Mesenchymal stem cell (in vitro differentiated cells and primary cell): ENCODE measurements at places on chromosomes 6 and 20.

DNA sequence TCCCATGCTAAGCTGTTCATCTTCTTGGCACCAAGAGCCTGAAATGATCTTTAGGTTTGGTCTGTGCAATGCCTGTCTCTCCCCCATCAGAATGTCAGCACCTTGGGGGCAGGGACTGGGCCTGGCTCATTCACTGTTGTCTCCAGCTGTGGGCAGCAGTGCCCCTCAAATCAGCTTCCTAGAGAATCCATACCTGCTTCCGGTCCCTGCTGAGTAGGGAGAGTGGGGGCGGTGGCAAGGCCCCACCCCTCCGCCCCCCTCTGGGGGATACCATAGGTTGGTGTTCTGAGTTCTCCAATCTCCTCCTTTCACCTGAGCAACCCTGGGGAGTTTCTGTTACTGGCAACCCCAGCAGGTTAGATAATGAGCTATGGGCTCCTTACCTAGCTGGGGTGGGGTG is 19.2 kb upstream of the SPDEF start:
- no peak for DNase-seq

GRCh38 chr20:25750220-25750764 is 53.6 kb upstream of the ZNF337 start:
- DNase-seq: no peak

DNA sequence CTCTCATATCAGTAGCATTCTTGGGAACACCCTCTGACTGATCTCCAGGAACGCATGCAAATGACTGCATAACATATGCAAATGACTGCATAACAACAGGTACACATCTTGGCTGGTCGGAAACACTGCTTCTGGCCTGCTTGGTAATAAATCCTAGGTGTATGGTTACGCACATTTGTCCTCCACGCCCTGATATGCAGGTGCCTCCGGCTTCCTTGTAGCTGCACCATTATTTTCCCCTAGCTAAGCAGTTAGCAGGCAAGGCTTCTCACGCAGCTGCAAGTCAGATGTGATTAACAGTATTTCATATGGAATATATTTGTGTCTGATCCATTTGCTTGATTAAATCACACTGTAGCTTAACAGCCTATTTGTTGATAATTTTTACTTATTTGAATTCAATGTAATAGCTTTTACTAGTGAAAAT is 5.9 kb downstream of the RPS6KA2 start:
- no peak for DNase-seq

DNA sequence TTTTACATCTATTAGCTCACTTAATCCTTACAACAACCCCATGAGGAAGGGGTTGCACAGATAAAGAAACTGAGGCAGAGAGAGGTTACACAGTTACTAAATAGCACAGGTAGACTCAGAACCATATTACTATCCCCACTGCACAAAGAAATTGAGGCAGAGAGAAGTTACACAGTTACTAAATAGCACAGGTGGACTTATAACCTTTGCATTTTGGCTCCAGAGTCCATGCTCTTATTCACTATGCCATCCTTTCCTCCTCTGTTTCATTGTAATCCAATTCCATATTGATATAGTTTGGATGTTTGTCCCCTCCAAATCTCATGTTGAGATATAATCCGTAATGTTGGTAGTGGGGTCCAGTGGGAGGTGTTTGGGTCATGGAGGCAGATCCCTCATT is 3.5 kb downstream of the TDP2 start:
- no peak for DNase-seq

- DNase-seq: no peak
These were observed 24.1 kb downstream of the FASTKD5 start for GRCh38 chr20:3135507-3136070.

DNA sequence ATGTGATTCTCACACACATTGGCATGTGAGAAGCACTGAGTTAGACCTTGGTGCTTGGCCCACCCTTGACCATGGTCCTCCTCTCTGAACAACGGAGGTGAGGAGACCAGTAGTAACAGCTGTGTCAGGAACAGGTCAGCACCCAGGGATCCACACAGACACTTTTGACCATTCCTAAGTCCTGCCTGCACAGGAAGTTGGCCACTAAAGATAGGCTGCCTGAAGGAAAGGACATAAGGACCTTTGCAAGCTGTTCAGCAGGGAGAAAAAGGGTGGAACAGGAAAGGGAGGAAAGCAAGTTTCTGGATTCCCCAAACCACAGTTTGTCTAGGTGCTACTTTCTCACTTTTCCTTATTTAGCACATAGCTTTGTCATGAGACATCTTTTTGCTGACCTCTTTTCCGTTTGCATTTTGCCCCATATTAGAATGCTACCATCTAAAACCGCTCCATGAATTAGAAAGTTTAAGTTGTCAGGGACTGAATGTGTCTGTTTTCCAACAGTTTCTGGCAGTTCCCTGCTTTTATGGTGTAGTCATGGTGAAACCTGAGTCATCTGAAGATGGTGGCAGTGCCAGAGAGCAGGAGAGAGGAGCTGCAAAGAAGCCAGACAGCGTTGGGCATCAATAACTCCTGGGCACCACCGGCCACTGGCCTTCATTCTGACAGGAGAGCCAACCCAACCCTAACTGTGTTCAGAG is 1.1 kb upstream of the CD109 start:
- peak; percentile 84 for DNase-seq

DNA sequence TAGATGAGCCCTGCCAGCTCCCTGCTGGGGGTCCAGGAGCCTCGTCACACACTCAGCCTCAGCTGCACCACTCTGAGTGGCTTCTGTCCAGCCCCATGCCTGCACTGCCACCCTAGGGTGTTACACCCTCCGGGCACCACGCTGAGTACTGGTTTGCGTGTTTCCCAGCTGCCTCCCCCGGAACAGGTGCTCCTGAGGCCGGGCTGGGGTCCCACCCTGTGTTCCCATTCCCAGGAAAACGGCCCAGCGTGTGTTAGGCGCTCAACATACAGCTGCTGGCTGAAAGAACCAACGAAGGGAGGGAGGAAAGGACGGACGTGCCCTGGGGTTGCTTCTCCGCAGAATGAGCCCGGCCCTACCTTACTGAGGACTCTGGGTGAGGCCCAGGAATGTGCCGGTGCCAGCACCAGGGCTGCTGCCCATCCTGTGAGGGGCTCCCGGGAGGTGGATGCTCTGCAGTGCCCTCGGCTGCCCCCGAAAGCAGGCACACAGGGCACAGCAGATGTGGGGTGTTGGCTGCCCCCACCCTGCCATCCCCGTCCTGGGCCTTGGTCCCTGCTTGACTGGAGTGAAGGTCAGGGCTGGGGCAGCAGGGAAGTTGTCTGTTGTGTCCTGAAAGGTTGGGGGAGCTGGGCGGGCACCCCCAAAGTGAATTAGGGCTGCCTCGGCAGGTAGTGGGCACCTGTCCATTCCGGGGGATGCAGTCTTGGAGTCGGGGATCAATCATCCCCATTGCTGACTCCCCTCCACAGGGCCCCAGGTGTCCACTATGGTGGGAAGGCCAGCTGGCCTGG is 16.3 kb downstream of the LAMA5 start:
- DNase-seq: no peak

DNA sequence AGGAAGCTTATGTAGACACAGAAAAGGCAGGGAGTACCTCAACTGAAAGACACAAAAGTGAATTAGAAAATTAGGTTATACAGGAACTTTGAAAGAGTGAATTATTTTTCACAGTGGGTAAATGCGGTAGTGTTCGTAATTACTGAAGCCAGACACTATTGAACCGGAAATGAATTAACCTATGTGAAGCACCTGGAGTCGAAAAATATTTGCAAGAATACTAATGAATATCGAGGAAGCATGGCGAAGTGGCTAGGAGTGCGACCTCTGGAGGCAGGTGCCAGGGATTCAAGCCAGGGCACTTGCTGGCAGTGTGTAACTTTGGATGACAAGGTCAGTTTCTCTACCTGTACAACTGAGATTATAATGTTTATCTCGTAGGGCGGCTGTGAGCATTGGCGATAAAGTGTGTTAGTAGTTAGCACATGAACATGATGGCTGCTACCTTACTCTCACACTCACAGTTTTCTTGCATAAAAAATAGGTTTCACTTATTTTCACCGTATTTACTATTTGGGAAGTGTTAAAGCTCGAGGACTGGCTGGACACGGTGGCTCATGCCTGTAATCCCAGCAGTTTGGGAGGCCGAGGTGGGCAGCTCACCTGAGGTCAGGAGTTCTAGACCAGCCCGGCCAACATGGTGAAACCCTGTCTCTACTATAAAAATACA is 567 bp upstream of the SLC18B1 start:
- peak; percentile 74 for DNase-seq

DNA sequence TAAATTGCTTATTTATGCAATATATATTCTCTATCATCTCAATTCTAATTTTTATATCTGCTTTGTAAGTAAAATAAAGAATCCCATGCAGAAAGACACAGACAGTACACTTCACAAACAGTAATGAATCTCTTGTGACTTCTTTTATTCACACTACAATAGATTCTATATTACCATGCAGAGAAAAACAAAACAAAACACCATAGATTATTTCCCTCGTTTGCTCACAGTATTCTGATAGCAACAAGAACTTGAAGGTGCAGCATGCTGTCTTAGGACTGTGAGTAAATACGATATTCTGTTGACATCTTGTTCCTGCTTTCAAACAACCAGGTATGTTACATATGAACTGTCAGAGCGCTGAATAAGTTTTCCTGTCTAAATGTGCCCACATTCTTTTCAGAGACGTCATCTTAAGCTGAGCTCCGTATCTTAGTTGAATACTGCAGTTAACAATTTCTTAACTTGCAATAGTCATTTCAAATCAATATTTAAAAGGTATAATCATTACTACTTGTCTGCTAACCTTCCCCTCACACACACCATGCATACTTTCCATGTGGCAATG is 140.1 kb downstream of the BTBD9 start:
- DNase-seq: no peak

- peak; percentile 52 for DNase-seq
These were observed 292.0 kb downstream of the ALDH8A1 start for GRCh38 chr6:134657751-134658527.

DNA sequence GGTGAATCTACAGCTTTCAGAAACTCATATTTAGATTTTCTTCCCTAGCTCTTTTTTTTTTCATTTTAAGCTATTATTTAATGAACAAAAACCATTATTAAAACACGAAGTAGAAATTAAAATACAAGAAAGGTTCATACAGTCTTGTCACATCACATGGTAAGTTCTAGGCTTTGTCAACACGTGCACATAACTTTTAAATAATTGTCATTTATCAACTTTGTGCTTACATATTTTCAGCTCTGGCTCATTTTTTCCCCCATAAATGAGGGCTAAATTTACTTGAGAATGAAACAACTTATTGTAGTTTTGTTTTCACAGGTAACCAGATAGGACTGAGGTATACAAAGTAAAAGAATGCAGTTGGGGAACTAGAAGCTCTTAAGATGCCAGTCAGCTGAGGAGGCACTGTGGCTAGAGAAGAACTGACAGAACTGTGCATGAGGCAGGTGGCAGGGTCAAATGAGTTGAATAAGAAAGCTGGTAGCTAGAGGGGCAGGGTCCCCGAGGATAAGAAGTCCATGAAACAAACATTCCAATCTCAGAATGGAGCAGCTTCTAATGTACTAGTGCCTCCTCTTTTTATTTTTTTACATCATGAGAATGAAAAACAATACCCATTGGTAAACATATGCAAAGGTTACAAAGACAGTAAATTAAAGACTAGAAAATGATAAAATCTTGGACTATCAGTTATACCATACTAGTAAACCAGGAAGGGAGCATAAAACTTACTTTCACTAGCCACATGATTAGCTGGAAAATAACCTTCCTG is 141.5 kb downstream of the MYB start:
- DNase-seq: no peak

- DNase-seq: no peak
These were observed 64.4 kb upstream of the DUSP22 start for GRCh38 chr6:227812-228338.

DNA sequence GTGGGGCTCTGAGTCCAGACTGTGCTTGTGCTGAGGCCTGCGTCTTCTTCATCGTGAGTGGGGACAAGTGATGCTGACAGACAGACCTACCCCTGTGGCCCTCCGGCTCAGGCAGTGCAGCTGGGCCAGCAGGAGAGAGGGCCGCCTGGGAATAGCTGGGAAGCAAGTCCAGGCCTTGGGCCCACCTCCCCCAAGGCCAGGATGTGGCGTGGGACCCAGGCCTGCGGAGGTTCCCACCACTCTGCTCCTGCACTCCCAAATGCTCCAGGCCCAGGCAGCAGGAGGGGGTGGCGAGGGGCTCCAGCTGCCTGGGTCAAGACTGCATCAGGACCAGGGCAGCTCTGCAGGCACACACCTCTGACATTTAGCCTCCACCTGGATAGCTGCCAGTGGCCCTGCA is 38.3 kb downstream of the DAAM2 start:
- DNase-seq: no peak

GRCh38 chr6:33989016-33989854 is 156.7 kb downstream of the GRM4 start:
- DNase-seq: no peak

- DNase-seq: no peak
These were observed 58.5 kb downstream of the SAMD3 start for GRCh38 chr6:130164251-130164650.

- DNase-seq: no peak
These were observed 26.9 kb downstream of the BFSP1 start for GRCh38 chr20:17504066-17504897.

- DNase-seq: no peak
These were observed 14.7 kb upstream of the PXDC1 start for GRCh38 chr6:3766214-3766613.

GRCh38 chr6:12173181-12173580 is 117.0 kb upstream of the EDN1 start:
- DNase-seq: no peak

- DNase-seq: no peak
These were observed 13.7 kb upstream of the SHPRH start for GRCh38 chr6:145977881-145978280.

DNA sequence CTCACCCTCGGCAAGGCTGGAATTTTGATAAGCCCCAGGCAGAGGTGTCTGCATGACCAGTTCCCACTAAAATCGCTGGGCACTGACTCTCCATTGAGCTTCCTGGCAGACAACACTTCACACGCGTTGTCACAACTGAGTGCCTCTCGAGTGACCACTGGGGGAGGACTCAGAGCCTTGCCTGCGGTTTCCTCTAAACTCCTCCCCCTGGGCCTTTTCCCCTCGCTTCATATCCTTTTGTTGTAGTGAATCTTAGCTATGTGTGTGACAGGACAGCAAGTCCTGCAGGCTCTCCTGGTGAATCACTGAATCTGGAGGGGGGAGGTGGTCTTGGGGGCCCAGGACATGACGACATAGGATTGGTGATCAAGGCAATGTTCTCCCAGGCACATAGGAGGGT is 670.8 kb downstream of the PRKN start:
- DNase-seq: peak; percentile 38

DNA sequence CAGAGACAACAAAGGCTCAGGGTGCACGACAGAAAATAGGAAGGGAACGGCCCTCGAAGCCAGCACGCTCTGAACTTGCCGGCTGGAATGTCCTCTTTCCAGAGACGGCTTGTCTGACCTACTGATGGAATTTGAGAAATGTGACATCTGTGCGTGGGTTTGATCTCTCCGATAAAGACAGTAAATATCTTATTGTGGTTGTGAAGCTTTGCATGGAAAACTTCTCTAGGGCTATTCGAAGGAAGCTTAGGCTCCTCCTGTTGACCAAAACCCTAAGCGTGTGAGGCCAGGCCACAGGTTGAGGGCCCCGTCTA is 247.3 kb downstream of the ZNF217 start:
- peak; percentile 15 for DNase-seq

- no peak for DNase-seq
These were observed 5.0 kb upstream of the BTN2A1 start for GRCh38 chr6:26452631-26453235.
